Activated T-cell treated with anti-CD3 and anti-CD28 coated beads for 4 hours (primary cell): ENCODE measurements at places on chromosomes 4 and X.

DNA sequence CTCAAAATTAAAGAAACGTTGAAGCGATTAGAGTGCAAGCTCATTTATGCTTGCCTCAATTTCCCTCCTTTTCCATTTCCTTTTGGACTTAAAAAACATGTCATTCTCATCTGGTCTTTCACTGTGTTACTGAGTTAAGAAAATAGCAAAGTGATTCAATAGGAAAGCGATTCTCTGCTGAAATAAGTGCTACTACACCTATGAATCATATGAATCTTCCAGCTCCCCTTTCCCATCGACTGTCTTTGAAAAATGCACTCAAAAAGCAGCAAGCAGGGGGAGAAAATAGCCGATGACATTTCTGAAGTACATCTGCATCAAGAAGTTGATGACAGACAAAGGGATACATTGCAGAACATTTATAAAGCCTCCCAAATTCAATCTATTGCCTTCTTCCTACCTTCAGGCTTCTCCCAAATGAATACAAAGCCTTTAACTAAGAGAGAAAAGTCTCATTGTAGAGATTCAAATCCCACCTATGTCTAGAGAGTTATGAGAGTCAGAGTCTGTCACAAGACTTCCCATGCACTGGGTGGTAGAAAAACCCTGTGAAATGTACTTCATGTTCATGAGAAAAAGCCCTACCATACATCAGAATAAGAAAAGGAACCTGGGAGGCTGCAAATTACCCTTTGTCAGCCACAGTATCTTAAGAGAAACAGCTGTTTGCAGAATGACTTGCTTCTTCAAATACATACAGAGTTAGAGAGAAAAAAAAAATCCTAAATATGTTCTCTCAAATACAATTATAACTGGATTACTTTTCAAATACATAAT, 78.9 kb downstream of the MBNL3 start:
- no peak for DNase-seq

- DNase-seq = no peak
These were observed at the start of gene LRCH2 for GRCh38 chrX:115233497-115234455. Gene LRCH2 (minus strand): TSS chrX:115234096. CDS start chrX:115234041, 55 bp downstream.

DNA sequence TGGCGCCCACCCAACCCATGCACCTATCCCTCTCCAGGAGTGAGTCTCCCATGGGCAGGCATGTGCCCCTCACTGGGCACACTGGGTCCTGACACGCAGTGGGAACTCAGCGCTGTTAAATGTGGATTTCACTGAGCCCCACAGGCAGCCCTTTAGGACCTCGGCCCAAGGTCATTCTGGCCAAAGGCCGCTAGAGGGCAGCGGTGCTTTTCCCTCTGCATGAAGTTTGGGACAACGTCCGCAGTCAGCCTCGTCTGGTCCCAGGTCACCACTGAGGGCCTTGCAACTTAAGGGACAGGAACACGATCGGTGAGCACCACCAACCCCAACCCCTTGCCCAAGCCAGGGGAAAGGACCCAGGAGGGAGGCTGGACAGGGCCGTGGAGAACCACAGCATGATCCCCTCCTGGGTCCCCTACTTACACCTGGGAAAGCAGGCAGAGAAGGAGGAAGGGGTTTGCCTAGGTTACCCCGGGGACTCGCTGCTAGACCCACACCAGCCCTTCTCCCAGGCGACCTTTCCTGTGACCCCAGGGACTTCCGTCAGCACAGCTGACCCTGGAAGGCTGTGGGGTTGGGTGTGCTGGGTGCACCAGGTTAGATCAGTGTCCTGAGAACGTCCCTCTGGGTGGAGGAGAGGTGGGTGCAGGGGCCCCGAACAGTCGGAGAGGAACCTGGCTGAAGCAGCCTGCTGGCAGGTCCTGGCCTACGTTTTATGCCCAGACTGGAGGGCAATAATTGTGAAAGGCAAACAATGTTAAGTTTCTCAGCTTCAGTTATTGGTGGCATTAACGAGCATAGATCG, 24.0 kb downstream of the CYTL1 start:
- no peak for DNase-seq

GRCh38 chrX:140503714-140504351, 1.0 kb downstream of the SOX3 start:
- no peak for DNase-seq

DNA sequence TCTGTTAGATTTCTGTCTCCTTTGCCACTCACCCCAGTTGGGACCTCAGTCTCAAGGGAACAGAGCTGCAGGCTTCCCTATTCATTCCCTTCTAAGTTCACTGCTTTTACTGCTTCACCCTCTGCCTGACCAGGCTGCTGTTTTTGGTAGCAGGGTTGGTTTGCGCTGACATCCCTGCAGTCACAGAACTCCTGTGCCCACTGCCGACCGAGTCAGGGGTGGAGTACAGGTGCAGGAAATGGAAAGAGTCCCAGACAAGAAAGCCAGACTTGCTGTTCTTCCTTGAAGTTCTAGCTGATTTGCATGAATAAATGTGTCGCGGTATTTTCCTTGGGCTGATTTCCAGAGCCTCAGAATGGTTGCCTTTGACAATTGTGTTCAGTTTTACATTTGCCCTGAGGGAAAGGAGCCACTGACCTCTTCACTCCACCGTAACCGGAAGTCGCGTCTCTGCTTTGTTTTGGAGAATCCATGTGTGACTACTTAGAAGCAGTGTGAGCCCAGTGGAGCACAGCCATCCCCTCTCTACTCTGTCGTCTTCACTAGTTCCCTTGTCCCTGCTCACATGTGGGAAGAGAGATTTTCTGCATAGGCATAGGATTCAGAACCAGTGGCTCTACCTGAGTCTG, 84.8 kb downstream of the TNIP2 start:
- DNase-seq = no peak

- DNase-seq = no peak
These were observed 118.5 kb upstream of the PABPC4L start for GRCh38 chr4:134320048-134320447.

GRCh38 chr4:128501239-128501638, 213.6 kb upstream of the PGRMC2 start:
- no peak for DNase-seq

GRCh38 chr4:579543-580175, 3.6 kb upstream of the TMEM271 start:
- no peak for DNase-seq

GRCh38 chrX:41518841-41519220, 71.7 kb downstream of the NYX start:
- DNase-seq = no peak

GRCh38 chr4:34293459-34293858, 1950.9 kb downstream of the ARAP2 start:
- DNase-seq = no peak

DNA sequence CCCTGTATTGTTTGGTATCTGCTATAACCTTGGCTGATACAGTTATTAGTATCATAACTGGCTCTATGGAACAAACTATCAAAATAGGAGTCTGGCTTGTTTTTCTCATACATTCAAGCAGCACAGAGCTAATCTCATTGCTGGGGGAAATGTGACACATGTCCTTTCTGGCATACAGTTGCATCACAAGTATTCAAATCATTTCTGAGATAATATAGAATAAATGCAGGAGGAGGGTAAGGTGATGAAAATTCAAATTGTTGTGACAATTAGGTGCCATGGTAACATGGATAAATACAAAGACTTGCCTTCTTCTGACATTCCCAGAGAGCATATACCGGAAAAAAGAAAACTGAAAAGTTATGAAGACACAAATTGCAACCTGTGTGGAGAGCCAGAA, 2706.8 kb downstream of the ARAP2 start:
- no peak for DNase-seq

DNA sequence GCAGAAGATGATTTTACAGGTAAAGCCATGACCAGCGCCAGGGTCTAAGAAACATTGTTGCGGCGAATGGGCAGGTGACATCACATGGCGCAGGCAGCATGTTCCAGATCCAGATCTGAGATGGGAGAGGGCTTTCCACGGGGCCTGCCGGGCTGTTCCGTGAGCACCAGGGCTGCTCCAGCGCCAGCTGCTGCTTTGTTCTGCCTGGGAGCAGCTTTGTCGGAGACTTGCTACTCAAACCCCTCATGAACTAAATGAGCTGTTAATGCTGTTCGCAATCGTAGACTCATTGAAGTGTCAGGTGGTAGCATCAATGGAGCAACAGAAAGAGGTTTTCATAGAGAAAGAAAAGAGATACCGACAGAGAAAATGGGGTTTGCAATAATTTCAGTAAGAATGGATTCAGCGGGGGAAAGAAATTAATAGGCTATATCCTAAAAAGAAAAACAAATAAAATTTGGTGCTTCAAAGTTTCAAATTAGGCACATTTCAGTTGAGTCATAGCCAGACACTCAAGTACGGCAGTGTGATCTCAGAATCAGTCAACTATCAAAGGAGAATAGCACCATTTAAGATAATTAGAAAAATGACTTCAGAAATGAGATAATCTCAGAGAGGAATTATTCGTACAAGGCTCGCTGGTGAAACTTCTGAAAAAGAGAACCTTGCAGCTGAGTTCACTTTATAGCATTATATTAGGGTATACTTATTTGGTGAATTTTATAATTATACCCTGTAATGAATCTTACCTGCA, 23.9 kb downstream of the SORBS2 start:
- DNase-seq = no peak

- DNase-seq = no peak
These were observed 1.5 kb downstream of the SETD7 start for GRCh38 chr4:139554642-139554892.

DNA sequence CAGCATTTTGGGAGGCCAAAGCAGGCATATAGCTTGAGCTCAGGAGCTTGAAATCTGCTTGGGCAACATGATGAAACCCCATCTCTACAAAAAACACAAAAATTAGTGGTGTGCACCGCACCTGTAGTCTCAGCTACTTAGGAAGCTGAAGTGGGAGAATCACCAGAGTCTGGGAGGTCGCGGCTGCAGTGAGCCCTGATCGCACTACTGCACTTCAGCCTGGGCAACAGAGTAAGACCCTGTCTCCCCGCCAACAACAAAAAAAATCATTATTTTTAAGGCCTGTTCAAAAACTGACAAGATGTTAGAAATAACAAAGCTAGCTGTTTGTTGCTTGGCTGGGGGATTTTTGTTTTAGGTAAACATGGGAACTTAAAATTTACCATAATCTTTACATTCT, 5.1 kb downstream of the YTHDC1 start:
- DNase-seq = no peak

GRCh38 chr4:88953400-88953799, 103.6 kb downstream of the FAM13A start:
- DNase-seq = no peak

GRCh38 chr4:2332201-2332975, 70.5 kb upstream of the MXD4 start:
- no peak for DNase-seq

DNA sequence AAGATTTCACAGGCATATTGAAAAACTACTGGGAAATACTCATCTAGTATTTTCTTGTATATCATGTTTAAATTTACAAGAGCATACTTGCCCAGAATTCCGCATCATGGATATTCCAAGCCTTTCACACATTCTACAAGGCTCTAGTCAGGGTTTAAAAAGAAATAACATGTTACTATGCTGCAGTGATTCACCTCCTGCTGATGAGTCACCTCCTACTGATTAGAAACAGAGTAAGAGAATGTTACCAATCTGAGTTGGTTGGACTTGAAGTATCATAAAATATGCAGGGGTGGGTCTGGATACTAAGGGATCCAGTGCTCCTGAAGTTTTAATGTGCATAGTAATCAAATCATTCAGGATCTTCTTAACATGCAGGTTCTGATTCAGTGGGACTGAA, 192.0 kb upstream of the ANK2 start:
- DNase-seq = no peak

GRCh38 chr4:8688041-8688907, 95.7 kb downstream of the CPZ start:
- no peak for DNase-seq

- no peak for DNase-seq
These were observed 81.4 kb upstream of the IGFBP7 start for GRCh38 chr4:57191523-57192034.

DNA sequence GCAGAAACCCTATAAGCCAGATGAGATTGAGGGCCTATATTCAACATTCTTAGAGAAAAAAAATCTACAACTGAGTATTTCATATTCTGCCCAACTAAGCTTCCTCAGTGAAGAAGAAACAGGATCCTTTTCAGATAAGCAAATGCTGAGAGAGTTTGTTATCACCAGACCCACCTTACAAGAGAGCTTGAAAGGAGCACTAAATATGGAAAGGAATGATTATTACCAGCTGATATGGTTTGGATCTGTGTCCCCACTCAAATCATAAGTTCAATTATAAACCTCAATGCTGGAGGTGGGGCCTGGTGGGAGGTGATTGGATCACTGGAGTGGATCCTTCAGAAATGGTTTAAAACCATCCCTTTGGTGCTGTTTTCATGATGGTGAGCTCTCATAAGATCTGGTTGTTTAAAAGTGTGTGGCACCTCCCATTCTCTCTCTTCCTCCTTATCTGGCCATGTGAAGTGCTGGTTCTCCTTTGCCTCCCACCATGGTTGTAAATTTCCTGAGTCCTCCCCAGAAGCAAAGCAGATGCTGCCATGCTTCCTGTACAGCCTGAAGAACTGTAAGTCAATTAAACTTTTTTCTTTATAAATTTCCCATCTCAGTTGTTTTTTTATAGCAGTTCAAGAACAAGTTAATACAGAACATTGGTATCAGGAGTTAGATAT, 144.2 kb downstream of the MSN start:
- no peak for DNase-seq

DNA sequence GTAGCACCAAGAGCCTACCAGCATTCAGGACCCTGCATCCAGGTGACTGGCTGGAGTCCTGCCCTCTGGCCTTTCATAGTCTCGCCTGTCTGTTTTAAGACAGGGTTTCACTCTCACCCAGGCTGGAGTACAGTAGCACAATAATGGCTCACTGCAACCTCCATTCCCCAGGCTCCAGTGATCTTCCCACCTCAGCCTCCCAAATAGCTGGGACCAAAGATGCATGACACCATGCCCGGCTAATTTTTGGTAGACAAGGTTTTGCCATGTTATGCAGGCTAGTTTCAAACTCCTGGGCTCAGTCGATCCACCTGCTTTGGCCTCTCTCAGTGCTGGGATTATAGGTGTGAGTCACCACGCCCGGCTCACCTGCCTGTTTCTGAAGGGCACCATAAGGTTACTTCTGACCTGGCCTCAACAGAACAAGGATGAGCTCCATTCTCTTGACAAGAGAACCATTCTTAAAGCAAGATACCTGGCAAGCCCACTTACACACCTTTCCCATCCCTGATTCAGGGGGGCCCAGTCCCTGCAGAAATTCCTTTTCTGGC, 6.7 kb downstream of the RPS4X start:
- DNase-seq = no peak

- DNase-seq = no peak
These were observed 159.1 kb upstream of the HS3ST1 start for GRCh38 chr4:11587797-11588196.

DNA sequence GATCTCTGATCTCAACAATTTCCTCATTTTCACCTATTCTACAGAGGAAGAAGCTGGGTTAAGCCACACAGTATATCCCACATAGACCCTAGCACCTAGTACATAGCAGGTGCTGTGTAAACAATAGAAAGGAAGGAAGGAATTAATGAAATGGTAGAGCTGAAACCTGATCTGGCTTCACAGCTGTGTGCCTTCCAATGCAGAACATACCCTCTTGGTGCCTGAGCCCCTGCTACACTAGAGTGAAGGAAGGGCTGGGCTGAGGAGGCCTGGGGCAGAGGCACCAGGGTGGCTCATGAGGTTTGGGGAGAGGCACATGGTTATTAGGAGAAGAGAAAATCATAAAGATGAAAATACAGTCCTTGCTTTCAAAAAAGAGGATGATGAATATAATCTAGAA, 21.3 kb downstream of the LRRC66 start:
- no peak for DNase-seq

GRCh38 chrX:30212172-30212571, 3.2 kb upstream of the MAGEB2 start:
- DNase-seq = no peak

- no peak for DNase-seq
These were observed 2248.1 kb downstream of the ARAP2 start for GRCh38 chr4:33996075-33996718.
